ENCODE measurements at places on chromosomes 1 and 21.

- no peak for DNase-seq
Observed at GRCh38 chr1:30063621-30064280, 659.6 kb downstream of the MATN1 start.

- DNase-seq = no peak
Observed at GRCh38 chr1:164588516-164589341, 29.7 kb downstream of the PBX1 start.

DNA sequence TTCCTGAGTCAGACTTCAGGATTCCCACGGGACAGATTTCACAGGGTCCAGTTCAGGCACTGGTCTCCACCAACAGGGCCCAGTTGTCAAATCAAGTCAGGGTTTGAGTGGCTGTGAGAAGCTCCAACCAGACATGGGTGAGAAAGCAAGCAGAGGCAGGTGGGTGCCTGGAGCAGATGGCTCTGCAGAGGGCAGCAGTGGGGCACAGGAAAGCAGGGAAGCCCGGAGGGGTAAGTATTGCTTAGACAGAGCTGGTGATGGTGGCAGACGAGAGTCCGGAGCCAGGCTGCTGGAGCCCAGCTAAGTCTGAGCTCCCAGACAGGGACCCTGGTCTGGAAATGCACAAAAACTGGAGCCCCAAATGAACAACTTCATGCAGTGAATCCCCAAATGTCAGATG is 40.4 kb downstream of the RIMS3 start:
- DNase-seq = no peak

- no peak for DNase-seq
Observed at GRCh38 chr1:232040260-232040659, 413.7 kb downstream of the DISC1 start.

GRCh38 chr1:180415985-180416633 is 86.3 kb downstream of the ACBD6 start:
- DNase-seq = no peak

GRCh38 chr1:22573237-22573636 is 9.9 kb downstream of the EPHA8 start:
- no peak for DNase-seq

GRCh38 chr1:150224983-150225382 is 10.9 kb downstream of the ANP32E start:
- no peak for DNase-seq

DNA sequence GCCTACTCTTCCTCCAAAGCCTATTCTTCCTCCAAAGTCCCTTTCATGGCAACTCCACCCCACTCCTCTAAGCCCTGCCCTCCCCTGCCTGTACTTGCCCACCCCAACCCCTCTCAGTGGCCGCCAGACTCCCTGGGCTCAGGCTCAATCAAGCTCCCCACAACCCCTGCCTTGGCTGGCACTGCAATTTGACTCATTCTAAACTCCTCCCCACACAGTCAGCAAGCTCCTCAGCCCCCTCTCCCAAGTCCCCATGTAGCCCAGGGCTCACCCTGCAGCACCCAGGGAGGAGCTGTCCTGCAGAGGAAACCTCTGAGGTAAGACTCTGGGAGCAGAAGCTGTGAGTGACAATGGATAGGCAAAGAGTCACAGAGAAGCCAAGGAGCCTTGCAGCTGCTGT is 3.6 kb upstream of the VSIG8 start:
- DNase-seq = no peak

GRCh38 chr1:192958871-192959270 is 100.3 kb downstream of the UCHL5 start:
- DNase-seq = no peak

DNA sequence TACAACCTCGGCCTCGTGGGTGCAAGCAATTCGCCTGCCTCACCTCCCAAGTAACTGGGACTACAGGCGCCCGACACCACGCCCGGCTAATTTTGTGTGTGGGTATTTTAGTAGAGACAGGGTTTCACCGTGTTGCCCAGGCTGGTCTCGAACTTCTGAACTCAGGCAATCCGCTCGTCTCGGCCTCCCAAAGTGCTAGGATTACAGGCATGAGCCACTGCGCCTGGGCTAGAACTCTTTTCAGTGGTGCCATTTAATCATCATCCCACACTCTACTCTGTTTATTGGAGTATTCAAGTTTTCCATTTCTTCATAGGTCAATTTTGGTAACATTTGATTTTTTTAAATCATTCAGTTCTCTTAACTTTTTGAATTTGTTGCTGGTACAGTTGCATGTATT is 101.3 kb downstream of the DHRS3 start:
- DNase-seq = no peak

DNA sequence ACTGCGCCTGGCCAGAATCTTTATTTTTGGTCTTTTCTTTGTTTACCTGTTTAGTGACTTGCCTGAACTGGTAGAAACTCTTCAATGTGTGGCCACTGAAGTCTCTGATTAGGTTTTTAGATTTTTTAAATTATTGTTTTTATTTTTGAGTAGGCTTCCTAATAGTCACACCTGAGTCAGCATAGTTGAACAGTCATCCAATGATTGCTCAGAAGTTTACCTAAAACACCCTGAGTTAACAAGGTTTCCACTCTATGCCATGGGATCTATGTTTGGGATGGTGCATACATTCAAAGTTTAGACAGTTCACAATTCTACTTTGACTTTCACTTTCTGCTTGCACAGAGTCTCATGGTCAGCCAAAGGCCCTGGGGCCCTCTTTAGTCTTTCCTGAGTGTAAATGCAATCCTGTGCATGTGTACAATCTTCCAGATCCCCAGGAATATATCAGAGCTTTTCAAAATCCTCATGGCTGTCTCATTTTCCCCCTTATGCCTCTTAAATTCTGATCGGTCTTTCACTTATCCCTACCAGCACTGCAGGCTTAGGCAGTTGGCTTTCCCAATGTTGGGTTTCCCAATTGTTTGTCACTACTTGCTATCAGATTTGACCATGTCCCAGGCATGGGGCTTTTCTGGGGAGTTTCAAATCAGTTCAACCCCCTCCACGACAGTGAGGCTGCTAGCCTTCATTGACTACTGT is 114.4 kb upstream of the RAB3GAP2 start:
- DNase-seq = no peak

GRCh38 chr1:245762396-245762910 is 607.7 kb downstream of the KIF26B start:
- DNase-seq = no peak

GRCh38 chr1:60483509-60483908 is 409.9 kb upstream of the C1orf87 start:
- DNase-seq = no peak

DNA sequence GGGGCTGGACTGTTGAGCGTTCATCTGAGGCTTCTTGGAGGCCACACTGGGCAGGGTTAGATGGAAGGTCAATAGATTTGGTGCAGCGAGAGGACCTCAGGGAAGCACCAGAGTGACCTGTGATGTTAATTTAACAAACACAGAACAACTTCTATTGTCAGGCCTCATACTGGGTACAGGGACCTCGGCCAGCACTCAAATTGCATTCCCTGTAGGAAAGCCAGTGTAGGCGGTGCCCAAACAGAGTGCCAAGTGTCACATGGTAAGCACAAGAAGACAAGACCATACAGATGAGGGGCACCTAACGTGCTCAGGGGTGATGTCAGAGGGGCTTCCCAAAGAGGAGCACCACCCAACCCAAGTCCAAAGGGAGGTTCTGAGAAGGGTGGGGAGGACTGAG is 1.3 kb downstream of the TMEM269 start:
- no peak for DNase-seq

- DNase-seq = no peak
Observed at GRCh38 chr1:22741118-22741517, 30.5 kb downstream of the EPHB2 start.

DNA sequence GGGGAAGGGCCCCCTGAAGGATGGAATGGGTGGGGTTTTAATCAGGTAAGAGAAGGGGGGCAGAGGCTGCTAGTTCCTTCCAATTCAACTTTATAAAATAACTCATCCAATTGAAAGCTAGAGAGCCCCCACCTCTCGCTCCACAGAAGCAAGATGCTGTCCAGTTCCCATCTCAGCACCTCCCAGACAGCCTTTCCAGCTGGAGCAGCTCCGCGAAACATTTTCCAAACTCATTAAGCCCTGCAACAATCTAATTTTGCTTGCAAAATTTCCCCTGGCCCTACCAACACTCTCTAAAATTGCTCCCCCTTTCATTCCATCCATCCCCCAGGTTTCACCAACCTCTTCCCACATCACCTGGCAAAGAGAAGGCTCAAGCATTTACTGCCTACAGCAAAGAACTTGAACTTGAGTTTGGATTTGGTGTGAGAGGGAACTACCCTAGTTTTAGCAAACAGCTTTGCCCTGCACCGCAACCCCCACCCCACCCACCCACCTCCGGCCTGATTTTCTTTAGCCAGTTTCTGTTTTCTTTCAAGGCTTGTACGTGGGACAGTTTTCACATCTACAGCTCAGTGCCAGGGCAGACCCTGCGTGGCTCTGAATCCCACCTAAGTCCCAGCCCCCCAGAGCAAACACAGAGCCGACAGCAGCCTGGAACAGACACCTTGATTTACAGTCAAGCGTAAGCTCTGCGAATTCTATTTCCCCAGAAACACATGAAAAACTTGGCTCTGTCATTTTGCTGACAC is 46.7 kb downstream of the SYF2 start:
- DNase-seq = no peak

- DNase-seq = no peak
Observed at GRCh38 chr1:41856944-41857285, 61.8 kb downstream of the HIVEP3 start.

- DNase-seq = no peak
Observed at GRCh38 chr1:89807983-89808382, 12.8 kb upstream of the LRRC8D start.

GRCh38 chr1:59552007-59552406 is 255.1 kb downstream of the FGGY start:
- DNase-seq = no peak

DNA sequence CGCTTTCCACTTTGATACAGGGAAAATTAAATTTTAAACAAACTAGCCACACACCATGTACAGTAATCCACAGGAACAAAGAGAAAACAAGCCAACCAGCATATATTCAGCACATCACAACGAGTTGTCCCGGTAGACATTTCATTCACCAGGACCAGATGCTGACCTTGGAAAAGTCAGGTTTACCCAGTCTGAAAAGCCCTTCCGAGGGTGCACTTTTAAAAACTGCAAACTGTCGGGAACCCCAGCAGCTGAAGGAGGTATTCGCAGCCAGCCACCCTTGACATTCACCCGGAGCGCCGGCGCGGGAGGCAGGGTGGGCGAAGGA is 1.2 kb downstream of the MCOLN3 start:
- DNase-seq = no peak

DNA sequence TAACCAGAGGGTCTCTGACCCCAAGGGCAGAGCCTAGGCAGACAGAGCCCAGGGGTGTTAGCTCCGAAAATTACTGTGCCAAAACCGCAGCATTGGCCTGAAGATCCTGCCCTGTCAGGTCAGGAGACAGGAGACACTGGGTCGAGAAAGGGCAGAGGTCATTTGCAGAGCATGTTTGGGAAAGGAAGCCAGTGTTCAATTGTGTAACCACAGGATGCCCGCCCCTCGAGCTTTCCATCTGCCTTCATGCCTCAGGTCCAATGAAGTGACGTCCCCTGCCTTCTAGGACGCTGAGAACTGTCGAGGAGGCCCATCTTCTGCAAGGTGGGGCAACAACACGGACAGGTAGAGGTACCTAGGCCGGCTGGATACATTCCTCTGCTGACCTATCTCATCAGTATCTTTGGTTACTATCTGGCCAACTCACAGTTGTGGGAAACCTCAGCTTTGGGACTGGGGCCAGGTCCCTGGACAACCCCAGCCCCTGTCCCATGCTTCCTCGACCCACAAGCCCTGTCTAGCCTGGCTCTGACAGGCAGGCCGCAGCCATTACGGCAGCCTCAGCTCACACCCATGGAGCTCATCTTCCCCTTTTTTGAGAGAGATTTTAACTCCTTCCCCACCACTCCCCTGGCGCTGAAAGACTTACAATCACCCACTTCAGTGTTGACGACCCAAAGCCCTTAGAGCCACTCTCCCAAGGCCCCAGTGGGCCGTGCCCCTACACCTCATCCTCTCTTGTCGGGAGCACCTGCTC is 1.3 kb downstream of the ARL8A start:
- no peak for DNase-seq

DNA sequence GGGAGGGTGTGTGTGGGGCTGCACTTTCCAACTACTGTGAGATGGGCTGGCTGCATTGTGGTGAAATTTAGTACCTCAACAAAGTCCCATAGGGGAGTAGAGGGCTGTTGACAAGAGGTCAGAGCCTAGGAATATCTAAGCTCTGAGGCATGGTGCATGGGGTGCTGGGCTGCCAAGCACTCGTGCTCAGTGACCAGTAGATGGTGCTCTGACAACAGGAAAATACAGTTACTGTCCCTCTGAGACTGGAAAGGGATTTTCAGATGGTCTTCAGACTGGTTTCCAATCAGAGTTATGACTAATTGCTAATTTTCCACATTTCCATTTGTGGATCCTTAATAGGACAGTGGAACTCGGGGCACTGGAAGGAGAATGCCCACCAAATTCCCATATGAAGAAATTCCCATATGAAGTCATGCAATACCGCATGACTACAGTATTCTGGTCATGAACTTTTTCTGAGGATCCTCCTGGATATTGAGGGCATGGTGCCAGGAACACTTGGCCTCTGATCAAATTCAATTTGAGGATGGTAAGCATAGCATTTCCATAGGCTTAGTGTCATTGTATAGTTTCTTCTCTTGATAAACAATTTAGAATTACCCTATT is 4.1 kb upstream of the CACNA1E start:
- DNase-seq = no peak

DNA sequence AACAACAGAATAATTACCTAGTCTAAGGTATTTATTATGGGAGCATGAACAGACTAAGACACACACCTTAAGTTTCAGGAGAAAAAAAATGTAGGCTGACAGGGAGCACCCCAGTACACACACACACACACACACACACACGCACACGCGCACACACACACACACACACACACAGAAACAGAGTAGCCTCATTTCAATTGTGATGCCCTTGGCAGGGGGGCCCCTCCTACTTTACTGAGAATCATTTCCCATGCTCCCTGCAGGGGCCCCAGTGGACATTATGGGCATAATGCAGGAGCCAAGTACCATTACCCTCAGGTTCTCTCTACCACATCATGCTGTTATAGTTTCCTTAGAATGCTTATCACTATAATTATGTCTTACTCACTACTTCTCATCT is 104.9 kb downstream of the CDC7 start:
- DNase-seq = no peak

DNA sequence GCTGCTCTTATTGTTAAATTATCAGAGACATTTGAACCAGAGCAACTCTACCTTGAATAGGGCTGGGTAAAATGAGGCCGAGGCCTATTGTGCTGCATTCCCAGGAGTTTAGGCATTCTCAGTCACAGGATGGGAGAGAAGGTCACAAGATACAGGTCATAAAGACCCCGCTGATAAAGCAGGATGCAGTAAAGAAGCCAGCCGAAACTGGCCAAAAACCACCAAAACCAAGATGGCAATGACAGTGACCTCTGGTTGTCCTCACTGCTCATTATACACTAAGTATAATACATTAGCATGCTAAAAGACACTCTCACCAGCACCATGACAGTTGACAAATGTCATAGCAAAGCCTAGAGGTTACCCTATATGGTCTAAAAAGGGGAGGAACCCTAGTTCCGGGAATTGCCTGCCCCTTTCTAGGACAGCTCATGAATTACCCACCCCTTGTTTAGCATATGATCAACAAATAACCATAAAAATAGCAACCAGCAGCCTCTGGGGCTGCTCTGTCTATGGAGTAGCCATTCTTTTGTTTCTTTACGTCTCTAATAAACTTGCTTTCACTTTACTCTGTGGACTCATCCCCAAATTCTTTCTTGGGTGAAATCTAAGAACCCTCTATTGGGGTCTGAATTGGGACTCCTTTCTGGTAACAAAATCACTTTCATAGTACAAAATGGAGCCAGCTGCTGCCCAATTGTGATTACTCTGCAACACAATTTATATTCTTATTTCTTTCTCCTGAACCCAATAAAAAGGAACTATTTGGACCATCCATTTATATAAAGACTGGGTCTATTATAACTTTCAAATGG is 179.6 kb downstream of the TGFBR3 start:
- peak; percentile 29 for DNase-seq

Measured in stimulated activated effector memory CD8-positive, alpha-beta T cell treated with anti-CD3 and anti-CD28 coated beads, Interleukin-12 subunit alpha, Interleukin-12 subunit beta, amount 100 ng/mL, for 72 hours (primary cell).